ENCODE measurements at places on chromosomes 2 and 18. TPM values are rescaled to one million over a fixed set of nuclear protein-coding genes. Genes with fewer than 3 reads are reported as not detected.

Gene ZDBF2
- total RNA-seq = 10.9 TPM

Gene NYAP2
- total RNA-seq = not detected

Gene FOXI3
- total RNA-seq = not detected

Gene RND3
- total RNA-seq = 285 TPM

Gene TMEM200C
- 0.06 TPM for total RNA-seq

Gene CROCC2
- total RNA-seq = under 0.01 TPM

Gene PLCL1
- total RNA-seq = 18.6 TPM

Gene LYG1
- not detected for total RNA-seq

Gene RAB6C
- under 0.01 TPM for total RNA-seq

Gene GIGYF2
- total RNA-seq = 59.0 TPM

Gene HAAO
- total RNA-seq = 0.53 TPM

Gene ALPI
- total RNA-seq = not detected

Gene LONRF2
- 0.13 TPM for total RNA-seq

Gene BCL2
- 1.6 TPM for total RNA-seq

Gene RIT2
- not detected for total RNA-seq

Measured in aortic smooth muscle cell (primary cell).